Right hindlimb (tissue), 1 donor: ENCODE measurements at places on chromosomes 5 and 9.

GRCh38 chr9:78239506-78239905 lies 3.6 kb downstream of the CEP78 start:
- DNase-seq, result no peak

DNA sequence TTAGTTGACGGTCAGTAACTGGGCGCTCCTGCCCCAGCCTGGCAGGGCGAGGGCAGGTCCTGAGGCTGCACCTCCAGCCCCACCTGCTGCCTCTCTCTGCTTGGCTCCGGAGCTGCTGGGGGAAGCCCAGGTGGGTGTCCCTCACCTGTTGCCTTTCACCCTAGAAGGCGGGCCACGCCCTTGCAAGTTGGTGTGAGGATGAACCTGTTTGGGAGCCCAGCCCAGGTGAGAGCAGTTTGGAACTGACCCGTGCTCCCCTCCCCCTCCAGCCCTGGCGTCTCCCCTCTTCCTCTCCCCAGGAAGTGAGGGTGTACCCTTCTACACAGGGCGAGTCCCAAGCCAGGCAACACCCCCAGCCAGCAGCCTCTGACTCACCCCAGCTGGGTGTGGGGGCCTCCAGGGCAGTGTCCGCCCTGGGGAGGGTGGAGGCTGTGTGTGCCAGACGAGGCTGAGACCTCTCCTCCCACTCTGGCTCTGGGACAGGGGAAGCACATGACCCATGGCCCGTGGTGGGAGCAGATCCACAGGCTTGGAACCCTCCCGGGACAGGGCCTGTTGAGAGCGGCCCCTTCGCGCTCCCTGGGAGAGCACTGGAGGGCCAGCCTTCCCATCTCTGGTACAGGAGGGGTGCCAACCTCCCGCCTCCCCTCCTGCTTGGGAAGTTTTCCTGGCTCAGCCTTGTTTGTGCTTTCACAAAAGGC lies 10.4 kb downstream of the LRRC8A start:
- DNase-seq, result peak; percentile 70

DNA sequence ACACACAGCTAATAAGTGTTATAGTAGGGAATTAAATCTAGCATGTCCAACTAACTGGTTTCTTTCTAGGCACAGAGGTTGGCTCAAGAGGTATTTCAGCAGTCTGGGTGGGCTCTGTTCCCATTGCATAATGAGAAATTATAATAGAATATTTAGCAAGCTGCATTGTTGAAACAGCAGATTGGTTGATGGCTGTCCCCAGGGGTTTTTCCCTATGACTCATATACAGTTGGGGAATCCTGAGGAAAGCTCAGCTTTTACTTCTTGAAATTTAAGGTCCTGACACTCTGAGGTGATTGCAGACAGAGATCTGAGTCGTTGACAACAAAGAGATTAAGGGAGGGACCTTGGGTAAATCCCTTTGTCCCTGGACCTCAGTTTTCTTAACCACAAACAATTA lies 38.3 kb upstream of the TNFSF8 start:
- no peak for DNase-seq

GRCh38 chr9:128899566-128900322 lies 17.8 kb downstream of the LRRC8A start:
- DNase-seq, result no peak

GRCh38 chr5:14483504-14484157 lies 98.0 kb upstream of the OTULINL start:
- no peak for DNase-seq

DNA sequence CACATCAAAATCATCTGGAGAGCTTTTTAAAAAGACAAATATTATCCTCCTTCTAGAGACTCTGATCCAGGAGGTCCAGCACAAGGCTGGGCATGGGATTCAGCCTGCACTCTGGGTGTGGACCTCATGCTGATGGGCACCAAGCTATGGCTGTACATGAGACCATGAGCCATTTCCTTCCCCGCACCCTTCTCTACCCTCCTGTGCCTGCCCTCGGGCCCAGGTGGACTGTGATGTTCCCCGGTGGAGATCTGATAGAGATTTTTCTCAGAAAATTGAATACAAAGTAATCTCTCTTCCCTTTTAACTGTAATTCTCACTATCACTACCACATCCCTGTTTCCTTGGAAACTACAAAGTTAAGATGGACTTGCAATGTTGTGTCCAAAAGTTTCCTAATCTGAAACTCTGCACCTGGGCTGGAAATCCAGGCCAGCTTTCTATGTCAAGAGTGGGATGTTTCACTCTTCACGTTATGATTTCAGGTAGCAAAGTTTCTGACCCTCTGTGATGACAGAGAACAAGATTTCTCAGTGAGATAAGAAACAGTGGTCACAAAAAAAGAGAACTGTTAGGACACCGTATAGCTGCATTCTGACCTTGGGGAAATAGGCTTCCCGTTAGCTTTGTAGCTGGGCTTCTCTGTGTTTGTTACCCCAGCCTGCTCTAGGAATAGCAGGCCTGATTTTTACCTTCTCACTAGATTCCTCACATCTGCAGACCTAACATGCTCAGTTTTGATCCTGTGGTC lies 11.5 kb downstream of the SFXN1 start:
- no peak for DNase-seq

DNA sequence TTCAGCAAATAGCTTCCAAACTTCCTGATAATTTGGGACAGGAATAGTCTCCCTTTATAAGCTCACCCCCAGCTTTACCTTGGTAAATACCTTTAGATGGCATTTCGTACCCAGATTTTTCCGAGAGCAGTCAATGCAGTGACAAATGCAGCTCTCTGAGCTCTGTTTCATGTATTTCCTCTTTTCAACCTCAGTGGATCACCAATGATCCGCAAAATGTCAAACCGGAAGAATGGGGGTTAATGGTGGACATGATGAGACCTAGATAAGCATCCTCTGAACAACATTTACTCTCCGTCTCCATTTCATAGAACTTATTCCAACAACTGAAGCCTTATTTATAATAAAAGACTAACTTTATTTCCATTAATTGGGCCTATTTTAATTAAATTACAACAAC lies 227.3 kb downstream of the MCTP1 start:
- DNase-seq, result no peak

DNA sequence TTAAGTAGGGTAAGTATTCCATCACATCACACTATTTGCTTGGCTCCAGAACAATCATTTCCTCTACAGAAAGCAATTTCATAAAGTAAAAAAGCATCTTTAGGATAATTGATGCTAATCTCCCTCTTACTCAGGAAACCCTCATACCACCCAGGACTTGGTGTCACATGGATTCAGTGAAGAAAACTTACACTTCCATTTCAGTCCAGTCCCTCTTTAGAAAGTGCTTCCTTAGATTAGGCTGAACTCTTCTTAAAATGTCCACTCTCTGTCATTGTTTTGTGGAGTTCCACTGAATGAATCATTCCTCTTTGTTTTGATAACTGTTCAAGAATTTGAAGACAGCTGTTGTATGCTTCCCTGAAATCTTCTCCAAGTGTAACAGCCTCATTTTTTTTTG lies 144.0 kb upstream of the ZNF462 start:
- DNase-seq, result no peak

- DNase-seq, result no peak
Measured at GRCh38 chr9:7984203-7984602, 184.6 kb upstream of the DMAC1 start.

DNA sequence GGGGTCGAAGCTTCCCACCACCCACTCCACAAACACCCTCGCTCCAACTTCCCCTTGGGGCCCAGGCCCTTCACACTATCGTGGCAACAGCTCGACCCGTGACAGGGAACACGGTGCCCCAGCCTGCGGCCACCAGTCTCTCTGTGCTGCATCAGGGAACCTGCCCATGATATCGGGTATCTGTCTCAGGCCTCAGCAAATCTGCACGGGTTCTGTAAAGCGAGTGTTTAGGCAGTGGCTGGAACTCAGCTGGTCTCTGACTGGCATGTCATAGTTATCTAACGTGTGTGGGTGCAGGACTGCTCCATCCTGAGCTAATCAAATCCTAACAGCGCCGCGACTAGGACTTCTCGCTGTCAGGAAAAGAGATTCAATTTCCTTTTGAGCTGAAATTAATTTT lies 42.9 kb downstream of the DBH start:
- DNase-seq, result no peak

GRCh38 chr5:175922192-175922885 lies 45.8 kb downstream of the THOC3 start:
- no peak for DNase-seq

DNA sequence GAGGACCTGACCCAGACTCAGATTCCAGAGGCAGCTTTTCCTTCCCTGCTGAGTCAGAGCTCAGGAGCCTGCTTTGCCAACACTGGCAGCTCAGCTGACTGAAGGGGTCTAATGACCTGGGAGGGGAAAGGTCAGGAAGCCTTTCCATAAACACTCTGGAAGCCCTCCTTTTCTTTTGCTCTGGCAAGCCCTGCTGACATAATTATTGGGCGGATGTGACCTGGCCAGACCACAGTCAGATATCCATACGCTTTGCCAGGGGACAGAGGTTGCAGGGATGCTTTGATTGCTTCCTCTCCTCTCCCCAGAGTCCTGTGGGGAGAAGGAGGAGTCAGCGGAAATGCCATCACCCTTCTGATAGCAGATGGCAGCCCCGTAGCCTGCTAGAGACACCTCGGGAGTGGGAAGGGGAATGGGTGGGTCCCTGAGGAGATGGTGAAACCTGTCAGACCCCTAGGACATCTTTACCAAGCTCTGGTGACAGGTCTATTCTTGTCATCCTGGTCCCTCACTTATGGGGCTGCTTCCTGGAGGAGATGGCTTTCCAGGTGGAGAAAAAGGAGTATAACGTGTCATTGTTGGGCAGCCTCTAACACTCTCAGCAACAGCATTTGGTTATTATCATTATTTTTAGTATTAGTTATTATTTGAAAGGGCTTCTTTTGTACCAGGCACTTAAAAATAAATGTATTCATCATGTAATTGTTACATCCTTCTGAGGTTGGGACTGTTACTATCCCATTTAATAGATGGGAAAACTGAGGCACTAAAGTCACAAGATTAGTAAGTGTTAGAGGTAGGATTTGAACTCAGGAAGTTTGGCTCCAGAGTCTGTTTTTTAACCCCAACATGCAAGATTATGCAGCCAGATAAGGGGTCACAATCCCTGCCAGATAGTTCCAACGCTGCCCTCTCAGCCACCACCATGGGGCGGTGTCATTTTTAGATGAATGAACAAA lies 11.6 kb downstream of the COL27A1 start:
- no peak for DNase-seq

- no peak for DNase-seq
Measured at GRCh38 chr9:12876872-12877271, 102.1 kb downstream of the LURAP1L start.

DNA sequence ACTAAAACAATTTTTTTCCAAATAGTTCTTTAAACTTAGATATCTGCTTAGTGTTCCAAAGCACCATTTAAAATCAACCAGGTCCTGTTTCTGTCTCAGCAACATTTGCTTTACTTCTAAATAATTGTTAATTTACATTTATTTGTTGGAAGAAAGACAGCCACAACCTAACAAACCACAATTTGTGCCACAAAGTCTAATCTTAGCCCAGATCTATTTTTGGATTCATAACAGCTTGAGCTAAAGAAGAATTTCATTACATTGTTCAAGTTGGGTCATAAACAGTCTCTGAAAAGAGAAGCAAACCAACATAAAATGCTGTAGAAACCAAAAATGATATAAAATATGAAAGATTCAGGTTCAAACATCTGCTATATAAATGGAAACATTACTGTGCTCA lies 24.4 kb downstream of the MLLT3 start:
- DNase-seq, result no peak

DNA sequence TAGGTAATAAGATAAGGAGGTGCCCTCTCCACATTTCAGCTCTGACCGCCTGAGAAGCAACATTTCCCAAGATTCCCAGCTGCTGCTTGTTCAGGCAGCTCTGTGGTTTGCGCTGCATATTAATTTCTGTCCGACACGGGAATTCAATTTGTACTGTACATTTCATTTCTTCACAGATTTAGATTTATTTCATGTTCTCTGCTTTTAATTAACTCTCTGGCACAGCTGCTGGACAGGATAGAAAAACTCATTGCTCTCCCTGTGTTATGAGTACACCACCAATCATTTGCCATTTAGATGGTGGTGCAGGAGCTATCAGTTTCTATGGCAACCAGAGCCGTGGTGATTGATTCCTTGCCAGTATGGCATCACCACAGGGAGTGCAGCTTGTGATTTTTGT lies 558.5 kb downstream of the DMRTA1 start:
- no peak for DNase-seq

- DNase-seq, result no peak
Measured at GRCh38 chr9:111984086-111984802, 87.6 kb downstream of the UGCG start.

GRCh38 chr5:118711727-118712126 lies 276.6 kb downstream of the DTWD2 start:
- no peak for DNase-seq

DNA sequence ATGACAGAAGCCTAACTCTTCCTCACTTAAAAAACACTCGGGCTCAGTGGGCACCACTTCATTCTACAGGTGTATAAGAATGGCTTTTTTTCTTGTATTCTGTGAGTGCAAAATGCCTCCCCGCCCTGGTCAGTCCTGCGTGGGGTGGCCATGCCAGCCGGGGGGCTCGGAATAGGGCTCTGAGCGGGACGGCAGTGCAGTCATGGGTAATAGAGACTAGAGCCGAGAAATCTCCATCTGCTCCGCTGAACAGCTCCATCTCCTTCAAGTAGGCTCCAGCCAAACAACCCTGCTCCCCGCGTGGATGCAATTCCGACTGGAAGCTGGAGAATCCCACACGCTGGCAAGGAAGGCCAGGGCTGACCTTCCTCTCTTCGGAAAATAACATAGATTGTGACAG lies 317.0 kb upstream of the IRX4 start:
- DNase-seq, result no peak

DNA sequence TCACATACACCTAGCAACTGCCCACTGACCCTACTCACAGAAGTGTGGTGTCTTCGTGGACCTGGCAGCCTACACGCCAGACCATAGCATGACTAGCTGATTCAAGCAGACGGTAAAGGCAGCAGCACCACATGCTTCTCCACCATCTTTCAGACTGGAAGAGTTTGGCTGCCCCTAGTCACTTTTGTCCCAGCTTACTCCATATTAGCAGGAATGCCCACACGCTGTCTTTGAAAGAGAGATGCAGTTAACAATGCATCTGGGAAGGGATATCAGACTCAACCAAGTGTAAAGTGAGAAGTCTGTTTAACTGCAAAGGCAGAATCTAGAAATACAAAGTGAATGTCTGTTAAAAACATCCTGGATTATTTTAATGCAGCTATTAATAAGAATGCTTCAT lies 177.2 kb upstream of the GNA14 start:
- no peak for DNase-seq

- DNase-seq, result no peak
Measured at GRCh38 chr9:98516897-98517503, 191.7 kb downstream of the GABBR2 start.

DNA sequence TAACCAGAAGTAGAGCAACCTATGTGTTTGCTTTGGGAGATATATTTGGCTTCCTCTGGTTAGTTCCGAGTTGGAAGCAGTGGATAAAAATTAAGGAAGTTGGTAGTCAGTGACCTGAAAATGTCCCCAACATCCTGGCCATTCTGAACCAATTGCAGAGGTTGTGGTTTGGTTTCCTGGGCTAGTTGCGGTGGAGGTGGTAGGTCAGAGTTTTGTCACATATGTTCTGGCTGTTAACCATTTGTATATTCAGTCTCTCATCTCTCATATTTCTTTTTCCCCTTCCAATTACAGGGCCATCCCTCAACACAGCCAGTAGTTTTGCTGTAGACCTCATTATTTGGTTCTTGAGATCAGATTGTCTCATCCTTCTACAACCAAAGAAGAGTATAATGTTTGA lies 1026.9 kb downstream of the PTPRD start:
- no peak for DNase-seq

- no peak for DNase-seq
Measured at GRCh38 chr9:128643519-128644300, 12.9 kb downstream of the DYNC2I2 start.
